ENCODE measurements at places on chromosomes 13 and 19.

- no peak for DNase-seq
Measured at GRCh38 chr13:60501236-60501635, 104.2 kb downstream of the TDRD3 start.

DNA sequence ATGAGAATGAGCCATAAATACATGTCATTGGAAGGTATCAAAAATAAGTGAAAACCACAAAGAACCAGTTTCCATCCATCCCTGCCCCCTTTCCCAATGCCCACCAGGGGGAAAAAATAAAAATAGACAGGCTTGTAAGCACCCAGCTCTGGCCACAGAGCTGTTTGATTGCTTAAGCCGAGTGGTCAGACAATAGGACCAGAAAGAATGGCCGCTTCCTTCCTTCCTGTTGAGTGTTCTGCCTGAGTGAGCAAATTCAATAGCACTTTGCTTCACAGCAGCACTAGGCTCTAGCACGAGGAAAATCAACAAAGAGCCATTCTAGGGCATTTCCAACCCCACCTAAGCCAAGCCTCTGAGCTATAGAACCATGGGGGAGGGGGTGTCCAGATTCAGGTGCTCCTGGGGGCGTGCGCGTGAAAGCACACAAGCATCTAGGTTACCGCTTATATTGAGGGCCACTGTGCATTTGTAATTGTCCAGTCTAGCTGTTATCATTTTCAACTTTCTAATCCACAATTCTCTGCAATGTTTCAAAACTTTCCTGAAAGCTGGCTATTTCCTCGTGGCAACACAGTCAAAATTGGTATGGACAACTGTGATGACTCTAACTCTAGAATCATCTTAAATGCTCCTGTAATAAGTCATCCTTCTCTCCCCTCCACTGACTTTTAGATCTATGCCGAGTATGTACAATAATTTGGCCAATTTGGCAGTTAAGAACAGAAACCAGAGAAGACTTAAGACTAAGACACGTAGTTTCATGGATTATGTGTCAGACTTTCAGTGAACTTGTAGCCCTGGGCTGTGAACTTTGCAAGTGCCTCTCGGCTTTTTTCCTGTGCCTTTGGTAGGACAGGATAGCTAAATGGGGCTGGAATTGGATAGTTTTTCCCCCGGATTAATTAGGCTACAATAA is 64.3 kb downstream of the SPRY2 start:
- DNase-seq, result peak; percentile 20

GRCh38 chr13:74979703-74980102 is 502.3 kb downstream of the TBC1D4 start:
- DNase-seq, result no peak

DNA sequence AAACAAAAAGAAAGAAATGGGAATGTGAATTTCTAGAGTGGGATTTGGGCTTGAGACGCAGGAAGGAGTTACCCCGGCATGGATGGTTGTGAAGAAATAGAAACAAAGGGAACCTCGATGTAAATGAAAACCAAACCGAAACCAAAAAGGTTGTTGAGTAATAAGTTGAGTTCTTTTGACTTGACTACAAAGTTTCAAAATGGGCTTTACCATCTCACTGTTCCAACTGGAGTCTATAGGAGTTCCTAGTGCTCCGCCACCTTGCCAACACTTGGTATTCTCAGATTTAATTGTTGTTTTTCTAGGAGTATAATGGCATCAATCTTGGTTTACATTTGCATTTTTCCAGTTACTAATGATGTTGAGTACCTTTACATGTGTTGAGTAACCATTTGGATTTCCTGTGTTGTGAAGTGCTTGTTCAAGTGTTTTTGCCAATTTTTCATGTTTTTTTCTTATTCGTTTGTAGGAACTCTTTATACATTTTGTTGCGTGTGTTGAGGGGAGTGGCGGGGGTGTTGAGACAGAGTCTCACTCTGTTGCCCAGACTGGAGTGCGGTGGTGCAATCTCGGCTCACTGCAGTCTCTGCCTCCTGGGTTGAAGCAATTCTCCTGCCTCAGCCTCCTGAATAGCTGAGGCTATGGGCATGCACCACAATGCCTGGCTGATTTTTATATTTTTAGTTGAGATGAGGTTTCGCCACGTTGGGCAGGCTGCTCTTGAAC is 9.2 kb downstream of the UBE2S start:
- DNase-seq, result no peak

DNA sequence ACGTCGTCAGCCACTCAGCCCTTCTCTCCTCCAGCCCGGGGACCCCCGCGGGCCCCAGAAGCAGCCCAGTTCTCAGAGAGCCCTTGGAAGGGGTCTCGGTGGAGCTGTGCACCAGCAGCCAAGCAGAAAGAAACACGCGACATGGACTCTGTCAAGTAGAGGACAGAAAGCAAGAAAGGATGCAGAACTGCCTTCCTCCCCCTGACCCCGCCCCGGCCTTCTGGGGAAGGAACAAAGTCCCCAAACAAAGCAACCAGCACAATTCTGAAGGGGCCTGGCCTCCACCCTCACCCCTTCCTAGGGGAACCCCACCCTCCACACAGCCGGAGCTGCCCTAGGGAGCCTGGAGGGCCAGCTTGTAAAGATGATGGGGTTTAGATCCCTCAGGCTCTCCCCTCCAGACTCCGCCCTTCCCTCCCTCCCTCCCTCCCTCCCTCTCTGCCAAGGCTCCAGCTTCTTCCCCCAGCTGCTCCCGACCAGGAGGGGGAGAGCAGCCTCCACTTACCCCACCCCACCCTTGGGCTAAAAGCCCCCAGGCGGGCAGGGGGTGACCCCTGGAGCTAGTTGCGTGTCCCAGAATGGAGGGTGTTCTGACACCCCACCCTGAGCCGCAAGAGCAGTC is 7.8 kb downstream of the LYL1 start:
- DNase-seq, result peak; percentile 45

GRCh38 chr19:35484252-35485036 is 5.8 kb downstream of the KRTDAP start:
- no peak for DNase-seq

- DNase-seq, result no peak
Measured at GRCh38 chr19:29564574-29565005, 38.8 kb downstream of the VSTM2B start.

DNA sequence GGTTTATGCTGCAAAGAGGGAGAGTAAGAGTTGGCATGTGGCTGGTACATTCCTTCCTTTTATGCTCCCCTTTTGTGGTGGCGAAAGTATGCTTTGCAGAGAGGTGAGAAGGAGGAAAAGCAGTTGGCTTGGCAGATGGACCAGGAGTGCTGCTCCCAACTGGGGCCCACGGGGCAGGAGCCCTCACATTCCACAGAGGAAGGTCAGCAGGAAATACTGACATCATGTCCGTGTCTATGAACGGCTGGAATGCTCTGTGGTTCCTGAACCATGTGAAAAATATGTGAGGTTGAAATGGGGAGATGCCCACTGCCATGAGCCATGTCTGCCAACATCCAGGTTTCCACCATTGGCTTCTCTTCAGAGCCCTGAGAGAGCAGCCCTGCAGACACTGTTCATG is 33.3 kb upstream of the GAS6 start:
- DNase-seq, result no peak

DNA sequence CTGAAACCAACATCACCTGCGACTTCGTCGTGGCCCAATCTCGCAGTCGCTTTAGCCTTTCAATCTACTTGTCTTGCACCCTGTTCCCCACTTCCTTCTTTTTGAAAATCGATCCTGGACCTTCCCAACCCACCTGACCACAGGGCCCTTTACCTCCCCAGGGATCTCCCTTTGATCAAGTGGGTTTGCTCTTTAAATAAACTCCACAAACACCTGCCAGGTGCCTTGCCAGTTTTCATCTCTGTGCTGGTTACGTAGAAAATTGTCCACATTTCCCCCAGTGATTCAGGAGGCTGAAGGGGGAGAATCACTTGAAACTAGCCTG is 14.5 kb upstream of the RAB20 start:
- DNase-seq, result no peak

DNA sequence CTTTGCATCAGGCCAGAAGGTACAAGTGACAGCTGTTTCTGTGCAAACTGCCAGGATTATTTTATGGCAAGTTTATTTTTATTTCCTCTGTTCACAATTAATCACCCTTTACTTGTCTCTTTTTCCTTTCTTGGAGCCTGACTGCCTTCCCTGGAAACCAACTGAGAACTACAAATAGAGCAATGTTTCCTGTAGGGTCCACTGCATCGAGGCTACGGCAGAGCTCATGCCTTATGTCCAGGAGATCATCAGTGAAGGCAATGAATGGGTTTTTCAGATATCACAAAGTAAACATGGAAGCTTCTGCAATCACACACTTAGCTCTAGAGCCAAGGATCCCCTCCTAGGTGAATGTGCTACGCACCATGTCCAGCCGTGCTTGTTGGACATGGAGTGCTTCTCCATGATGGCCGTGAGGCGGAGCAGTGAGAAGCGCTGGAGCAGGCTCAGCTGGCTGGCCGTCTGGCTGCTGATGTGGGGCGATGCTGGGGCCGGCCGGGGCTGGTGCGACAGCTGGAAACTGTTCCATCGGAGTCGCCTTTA is 110.9 kb downstream of the KL start:
- no peak for DNase-seq

DNA sequence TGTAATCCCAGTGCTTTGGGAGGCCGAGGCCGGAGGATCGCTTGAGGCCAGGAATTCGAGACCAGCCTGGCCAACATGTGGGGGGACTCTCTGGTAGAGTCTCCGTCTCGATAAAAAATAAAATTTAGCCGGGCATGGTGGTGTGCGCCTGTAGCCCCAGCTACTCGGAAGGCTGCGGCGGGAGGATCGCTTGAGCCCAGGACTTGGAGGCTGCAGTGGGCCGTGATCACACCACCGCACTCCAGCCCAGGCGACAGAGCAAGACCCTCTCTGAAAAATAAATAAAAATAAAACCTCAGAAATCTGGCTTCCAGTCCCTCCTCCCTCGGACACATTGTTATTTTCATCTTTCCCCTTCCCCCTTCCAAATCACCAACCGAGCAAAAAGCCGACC is 332 bp downstream of the IRGQ start:
- DNase-seq, result no peak

- no peak for DNase-seq
Measured at GRCh38 chr13:32501064-32501463, 37.5 kb downstream of the N4BP2L2 start.

GRCh38 chr19:8700956-8701355 is 2.4 kb upstream of the ACTL9 start:
- DNase-seq, result no peak

- no peak for DNase-seq
Measured at GRCh38 chr19:5479958-5480357, 24.7 kb downstream of the ZNRF4 start.

GRCh38 chr19:1396768-1397679 is 4.3 kb downstream of the GAMT start:
- no peak for DNase-seq

DNA sequence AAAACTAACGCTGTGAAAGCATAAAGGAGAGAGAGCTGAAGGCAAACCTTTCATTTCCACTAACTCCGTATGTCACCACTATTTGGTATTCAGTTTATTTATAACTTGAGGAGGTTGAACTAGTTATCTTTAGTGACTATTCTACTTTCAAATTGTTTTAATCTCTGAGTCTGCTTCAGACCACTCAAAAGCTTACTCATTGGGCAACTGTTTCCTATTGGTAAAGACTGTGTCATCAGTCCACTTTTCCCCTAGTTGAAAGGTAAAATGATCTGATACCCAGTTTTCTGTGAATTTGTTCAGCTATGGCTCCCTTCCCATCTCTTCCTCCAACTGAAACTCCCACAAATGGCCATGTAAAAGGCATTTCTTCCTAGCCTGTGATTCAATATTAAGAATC is 39.1 kb downstream of the TEX26 start:
- no peak for DNase-seq

- DNase-seq, result no peak
Measured at GRCh38 chr13:110411688-110412059, 104.6 kb downstream of the COL4A2 start.

GRCh38 chr13:45432737-45433380 is 14.7 kb upstream of the SLC25A30 start:
- no peak for DNase-seq

GRCh38 chr13:30457306-30457891 is 8.3 kb downstream of the HMGB1 start:
- DNase-seq, result no peak

DNA sequence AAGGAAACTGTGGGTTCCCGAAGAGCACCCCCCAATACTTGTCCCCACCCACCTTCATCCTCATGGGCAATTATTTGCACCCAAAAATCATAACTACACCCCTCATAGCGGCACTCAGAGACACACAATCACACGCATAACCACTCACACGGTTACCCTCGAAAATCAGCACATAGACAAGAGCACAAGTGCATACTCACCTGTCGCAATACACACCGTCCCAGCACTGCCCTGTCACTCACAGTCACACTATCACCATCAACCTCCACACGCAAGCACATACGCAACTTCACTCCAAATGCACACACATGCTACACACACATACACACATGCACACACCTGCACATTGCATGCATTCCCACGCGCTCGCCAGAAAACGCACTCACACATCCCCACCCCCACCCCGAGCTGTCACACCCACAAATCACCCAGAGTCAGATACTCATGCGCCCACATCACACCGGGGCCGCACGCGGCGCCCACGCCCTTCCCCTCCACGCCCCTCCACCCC is 535 bp downstream of the COL5A3 start:
- no peak for DNase-seq

Measured in WTC11 (cell line).